ENCODE measurements at places on chromosomes 12 and 14. TPM values are rescaled to one million over a fixed set of nuclear protein-coding genes. Genes with fewer than 3 reads are reported as not detected.
A peak's percentile ranks its signal among the peaks of the same experiment; 100 is the strongest.

GRCh38 chr14:24339284-24340151 lies at the start of gene RIPK3:
Gene RIPK3 (minus strand): TSS chr14:24339991. CDS start chr14:24339826, 165 bp downstream.
- peak; percentile 84 for DNase-seq

The SMIM41 gene
- not detected for total RNA-seq

DNA sequence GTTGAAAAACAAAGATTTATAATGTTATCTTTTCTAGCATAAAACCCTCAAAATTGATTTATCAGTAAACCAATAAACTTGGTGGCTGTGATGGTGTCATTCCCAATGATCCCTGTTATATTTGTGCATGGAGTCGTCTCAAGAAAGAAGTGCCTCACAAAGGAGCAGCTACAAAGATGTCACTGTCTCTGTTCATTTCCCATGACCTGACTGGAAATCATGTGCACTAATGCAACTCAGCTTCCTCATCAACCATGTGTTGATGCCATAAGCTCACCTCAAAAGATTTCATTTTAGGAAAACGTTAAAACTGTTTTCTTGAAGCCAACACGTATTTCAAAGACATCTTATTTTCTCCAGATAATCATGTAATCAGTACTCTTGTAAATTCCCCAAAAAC lies 28.8 kb downstream of the CLEC1A start:
- DNase-seq, result no peak

DNA sequence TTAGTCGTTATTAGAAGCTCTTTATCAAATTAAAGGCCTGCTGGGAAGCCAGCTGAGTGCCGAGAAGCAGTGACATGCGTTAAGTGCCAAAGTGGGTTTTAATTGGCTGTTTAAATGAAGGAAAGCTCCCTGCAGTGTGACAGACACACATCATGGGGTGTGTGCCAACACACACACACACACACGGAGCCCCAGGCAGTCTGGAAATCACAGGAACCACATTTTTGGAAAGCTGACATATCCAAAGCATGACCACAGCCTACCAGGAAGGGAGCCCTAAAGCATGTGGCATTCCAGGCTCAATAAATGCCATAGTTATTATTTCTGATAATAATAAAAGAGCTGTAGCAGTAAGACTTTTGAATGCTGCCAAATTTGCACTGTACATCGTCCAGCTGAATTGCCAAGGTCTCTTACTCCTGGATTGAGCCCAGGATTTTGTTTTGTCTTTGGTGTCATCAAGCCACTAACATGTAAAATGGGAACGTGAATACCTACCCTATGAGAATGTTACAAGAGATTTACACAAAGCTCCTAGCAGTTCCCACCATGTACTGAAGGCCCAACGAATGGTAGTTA lies 135.1 kb downstream of the TMEM30B start:
- no peak for DNase-seq

- no peak for DNase-seq
Observed at GRCh38 chr14:69464379-69464778, 20.1 kb upstream of the PLEKHD1 start.

- DNase-seq, result no peak
Observed at GRCh38 chr12:54071942-54072341, 18.3 kb downstream of the HOXC4 start.

The MORN3 gene
- 2.9 TPM for total RNA-seq

GRCh38 chr14:52313903-52314594 lies at the start of gene PTGER2:
Gene PTGER2 (plus strand): TSS chr14:52314312. CDS start chr14:52314549, 237 bp downstream.
- DNase-seq, result peak; percentile 64

DNA sequence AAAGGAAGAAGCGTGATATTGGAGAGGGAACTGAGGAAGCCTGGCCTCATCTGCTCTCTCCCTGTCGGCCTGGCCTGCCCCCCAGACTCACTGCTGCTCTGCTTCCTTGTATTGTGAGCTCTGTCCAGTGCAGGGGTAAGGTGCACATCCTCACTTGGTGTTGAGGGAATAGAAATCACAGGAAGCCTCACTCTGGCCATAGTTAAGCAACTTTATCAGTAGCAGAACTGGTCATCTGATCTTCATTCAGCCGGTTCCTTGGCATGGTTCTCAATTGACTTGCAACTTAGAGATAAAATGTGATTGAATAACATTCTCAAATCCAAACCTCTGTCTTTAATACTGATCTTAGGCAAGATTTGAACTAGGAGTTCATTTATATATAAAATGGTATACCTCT lies 11.5 kb upstream of the CCDC175 start:
- no peak for DNase-seq

DNA sequence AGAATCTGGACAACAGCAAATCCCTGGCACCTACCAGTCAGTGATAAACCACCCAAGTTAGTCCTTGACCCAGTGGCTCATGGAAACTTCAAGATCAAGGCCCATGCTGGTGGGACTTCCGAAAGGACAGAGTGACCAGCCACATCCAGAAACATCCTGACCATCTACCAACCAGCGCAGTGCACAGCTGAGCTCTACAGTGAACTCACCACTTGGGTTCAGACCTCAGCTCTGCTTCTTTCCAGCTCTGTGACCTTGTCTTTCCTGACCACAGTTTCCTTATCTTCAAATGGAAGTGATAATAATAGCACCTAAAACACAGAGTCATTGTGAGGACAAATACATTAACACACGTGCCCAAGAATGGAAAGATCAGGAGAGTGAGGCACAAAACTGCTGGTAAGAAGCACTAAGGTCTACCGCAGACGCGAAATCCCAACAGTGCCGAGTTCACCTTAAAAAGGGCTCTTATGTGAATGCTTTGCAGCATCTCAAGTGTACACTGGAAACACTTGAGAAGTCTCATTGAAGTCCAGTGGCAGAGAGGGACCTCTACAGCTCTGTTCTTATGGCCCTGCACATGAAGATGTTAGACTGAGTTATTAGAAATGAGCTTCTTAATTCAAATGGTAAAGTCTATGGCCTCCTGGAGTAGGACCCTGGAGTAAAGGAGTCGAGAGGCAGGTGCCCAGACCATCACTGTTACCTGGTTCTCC lies 128.8 kb downstream of the CCDC60 start:
- no peak for DNase-seq

The RNASE1 gene
- total RNA-seq, result not detected

DNA sequence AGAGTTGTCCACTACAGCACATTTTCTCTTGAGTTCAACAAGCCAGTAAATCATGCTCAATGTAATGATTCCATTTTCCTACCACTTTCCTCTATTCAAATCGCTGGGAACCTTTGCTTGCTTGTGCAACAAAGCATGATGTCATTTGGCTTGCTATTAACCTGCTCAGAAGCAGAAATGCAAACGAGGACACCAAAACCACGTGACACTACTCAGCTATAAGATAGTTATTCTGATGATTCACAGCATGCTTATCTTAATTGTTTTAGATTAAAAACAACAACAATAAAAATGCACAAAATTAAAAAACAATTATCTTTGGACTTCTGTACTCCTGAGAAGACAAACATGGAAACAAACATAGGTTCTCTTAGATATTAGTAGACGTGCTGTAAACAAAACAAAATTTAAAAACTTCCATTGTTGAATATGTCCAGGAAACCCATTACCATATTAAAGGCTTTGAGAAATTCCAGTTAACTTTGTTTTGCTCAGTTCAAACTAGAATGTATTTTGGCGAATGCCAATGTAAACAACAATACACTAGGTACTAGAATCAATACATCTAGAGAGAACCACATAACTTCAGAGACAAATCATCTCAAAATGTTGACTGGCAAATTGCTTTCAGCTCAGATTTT lies 77.5 kb upstream of the KRAS start:
- peak; percentile 20 for DNase-seq

DNA sequence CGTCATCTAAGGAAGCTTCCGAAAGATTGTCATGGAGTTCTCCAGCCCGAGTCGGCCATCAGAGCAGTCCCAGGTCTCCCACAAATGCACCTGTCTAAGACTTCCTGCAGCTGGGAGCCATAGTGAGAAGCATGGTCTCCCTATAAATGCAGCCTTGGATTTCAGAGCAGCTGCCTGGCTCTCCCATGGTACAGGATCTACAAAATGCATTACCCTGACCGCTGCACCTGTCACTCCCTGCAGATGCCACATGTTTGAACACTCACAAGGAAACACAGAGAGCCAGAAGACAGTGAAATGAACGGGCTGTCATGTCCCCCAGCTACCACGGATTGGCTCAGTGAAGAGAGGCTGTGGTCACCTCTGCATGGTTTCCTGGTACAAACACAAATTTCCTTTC lies 702.7 kb downstream of the MED13L start:
- no peak for DNase-seq

GRCh38 chr12:108598553-108599250 lies 818 bp upstream of the TMEM119 start:
- no peak for DNase-seq

DNA sequence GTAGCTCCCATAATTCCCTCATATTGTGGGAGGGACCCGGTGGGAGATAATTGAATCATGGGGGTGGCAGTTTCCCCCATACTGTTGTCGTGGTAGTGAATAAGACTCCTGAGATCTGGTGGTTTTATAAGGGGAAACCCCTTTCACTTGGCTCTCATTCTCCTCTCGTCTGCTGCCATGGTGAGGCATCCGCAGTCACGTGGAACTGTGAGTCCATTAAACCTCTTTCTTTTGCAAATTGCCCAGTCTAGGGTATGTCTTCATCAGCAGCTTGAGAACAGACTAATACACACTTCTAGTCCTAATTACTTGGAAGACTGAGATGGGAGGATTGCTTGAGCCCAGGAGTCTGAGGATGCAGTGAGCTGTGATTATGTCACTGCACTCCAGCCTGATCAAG lies 64.4 kb downstream of the TMX1 start:
- peak; percentile 52 for DNase-seq

- DNase-seq, result no peak
Observed at GRCh38 chr14:24081739-24082211, 10.4 kb downstream of the CPNE6 start.

The FOXG1 gene
- total RNA-seq, result not detected

DNA sequence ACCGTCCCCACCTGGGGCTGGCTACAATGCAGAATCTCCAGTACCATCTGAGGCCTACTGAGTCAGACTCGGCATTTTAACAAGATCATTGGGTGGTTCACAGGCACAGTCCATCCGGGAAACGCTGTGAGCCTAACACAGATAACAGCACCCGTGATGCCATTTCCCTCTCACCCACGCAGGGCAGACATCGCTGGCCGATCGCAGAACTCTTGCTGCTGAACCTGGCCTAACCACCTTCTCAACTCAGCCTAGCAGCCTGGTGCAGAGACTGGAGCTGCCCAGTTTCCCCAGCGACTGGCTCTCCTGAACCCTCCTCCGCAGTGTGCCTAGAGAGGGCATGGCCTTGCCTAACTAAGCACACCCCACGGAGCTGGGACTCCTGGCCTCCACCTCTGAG lies 83.3 kb downstream of the NCOR2 start:
- no peak for DNase-seq

- DNase-seq, result peak; percentile 12
Observed at GRCh38 chr14:34356264-34356654, 105.8 kb downstream of the SPTSSA start.

DNA sequence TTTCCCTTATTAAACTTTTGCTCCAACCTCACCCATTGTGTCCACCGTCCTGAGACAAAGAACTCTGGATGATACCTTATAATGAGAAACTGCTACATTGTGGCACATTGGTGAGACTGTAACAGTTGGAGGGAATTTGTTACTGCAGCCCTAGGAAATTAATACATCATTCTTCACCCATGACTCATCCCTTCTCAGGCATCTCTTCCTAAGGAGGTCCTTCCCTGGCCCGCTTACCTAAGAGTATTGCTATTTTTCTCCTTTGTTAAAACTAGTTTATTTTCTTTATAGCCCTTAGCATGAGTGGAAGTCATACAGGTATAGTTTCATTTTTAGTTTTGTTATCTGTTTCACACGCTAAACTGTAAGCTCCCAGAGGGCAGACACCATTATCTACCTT lies 87.1 kb downstream of the TMEM260 start:
- no peak for DNase-seq

- DNase-seq, result peak; percentile 11
Observed at GRCh38 chr12:91778091-91778832, 367.4 kb downstream of the BTG1 start.

- DNase-seq, result no peak
Observed at GRCh38 chr12:28622406-28622805, 432.1 kb downstream of the CCDC91 start.

The HAL gene
- 0.31 TPM for total RNA-seq
